Activated CD4-positive, alpha-beta memory T cell treated with anti-CD3 and anti-CD28 coated beads for 36 hours (primary cell): ENCODE measurements at places on chromosomes 1 and 21. TPM values are rescaled to one million over a fixed set of nuclear protein-coding genes. Genes with fewer than 3 reads are reported as not detected.

ANGPTL3 gene
- not detected for total RNA-seq

RAVER2 gene
- total RNA-seq = 2.9 TPM

SH3BGR gene
- 1.7 TPM for total RNA-seq

NR5A2 gene
- not detected for total RNA-seq

ADCY10 gene
- not detected for total RNA-seq

CACHD1 gene
- 0.33 TPM for total RNA-seq

KCNC4 gene
- total RNA-seq = 15.1 TPM

RABGGTB gene
- total RNA-seq = 170 TPM

GJB3 gene
- not detected for total RNA-seq

PODN gene
- not detected for total RNA-seq

GRCh38 chr1:41466146-41466545 lies 18.3 kb downstream of the EDN2 start:
- H3K27me3 ChIP-seq = peaks cover 2% of the 10 kb centered on the region
- no peak for DNase-seq
- no peak overlapping the region for H3K4me3 ChIP-seq
- H3K27ac ChIP-seq = no peak overlapping the region
- H3K36me3 ChIP-seq = no peaks in the 10 kb centered on the region
- H3K4me1 ChIP-seq = no peaks in the 10 kb centered on the region

GRCh38 chr1:159211331-159212136 lies 6.9 kb downstream of the ACKR1 start:
- DNase-seq = peak; percentile 70
- H3K4me3 ChIP-seq = no peak overlapping the region
- no peaks in the 10 kb centered on the region for H3K36me3 ChIP-seq
- peaks cover 46% of the 10 kb centered on the region for H3K27me3 ChIP-seq

DNA sequence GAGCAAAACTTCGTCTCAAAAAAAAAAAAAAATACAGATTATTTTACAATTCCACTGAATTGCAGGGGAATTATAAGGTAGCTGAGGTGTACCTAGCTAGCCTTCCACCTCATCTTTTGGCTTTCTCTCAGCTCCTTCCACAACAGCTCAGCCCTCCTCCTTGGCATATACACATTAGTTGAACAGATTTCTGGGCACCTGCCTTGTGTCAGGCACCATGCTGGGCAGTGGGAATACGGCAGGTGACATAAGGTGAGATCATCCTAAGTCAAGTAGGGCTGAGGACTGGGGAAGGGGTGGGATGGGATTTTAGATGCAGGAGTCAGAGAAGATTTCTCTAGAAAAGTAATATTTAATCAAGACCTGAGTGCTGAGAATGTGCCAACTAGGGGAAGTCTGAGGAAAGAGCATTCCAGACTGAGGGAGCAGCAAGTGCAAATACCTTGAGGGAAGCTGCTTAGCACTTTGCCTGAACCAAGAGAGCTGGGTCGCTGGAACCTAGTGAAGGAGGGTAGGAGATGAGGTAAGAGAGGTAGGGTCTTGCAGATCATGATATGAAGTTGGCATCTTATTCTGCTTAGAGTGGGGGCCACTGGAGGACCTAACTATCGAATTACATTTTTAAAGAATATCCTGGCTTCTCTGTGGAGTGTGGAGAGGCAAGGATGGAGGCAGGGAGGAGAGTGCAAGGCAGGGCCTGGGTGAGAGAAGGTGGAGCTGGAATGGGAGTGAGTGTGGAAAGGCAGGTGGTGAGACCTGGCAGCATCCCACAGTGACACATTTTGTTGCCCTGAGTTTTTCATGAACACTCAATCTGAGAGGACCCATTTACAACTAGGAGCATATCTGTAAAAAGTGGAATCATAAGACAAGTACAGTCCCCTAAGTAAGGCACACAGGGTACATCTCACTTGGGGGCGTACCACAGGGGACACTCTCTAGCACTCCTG lies 28.2 kb downstream of the LAMC2 start:
- no peak overlapping the region for H3K27ac ChIP-seq
- no peaks in the 10 kb centered on the region for H3K36me3 ChIP-seq
- H3K27me3 ChIP-seq = peaks cover 10% of the 10 kb centered on the region
- DNase-seq = no peak
- H3K4me1 ChIP-seq = peaks cover 9% of the 10 kb centered on the region

DNA sequence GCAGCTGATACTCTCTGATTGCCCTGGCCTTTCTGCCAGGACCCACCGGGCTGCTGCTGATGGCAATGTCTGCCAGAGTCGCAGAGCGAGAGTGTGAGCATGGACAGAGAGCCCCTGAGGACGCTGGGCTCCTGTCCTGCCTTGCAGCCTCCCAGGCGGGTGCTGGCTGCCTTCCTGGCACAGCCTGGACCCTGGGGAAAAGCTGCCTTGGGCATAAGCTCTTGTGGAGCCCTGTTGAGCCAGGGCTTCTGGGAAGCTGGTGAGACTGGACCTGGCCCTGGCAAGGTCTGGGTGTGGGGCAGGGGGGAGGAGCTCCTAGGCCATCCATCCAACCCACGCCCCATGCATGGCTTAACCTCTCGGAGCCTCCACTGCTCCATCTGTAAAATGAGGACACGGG lies 105.8 kb upstream of the WNT4 start:
- H3K4me3 ChIP-seq = no peak overlapping the region
- H3K27me3 ChIP-seq = peaks cover 16% of the 10 kb centered on the region
- H3K4me1 ChIP-seq = no peaks in the 10 kb centered on the region
- no peak for DNase-seq

- no peaks in the 10 kb centered on the region for H3K36me3 ChIP-seq
- no peak within 1 kb of the TSS for H3K27ac ChIP-seq
- H3K4me1 ChIP-seq = no peaks in the 10 kb centered on the region
- DNase-seq = no peak
- H3K4me3 ChIP-seq = no peak within 1 kb of the TSS
- H3K27me3 ChIP-seq = no peaks in the 10 kb centered on the region
Measured at GRCh38 chr1:176462674-176463378, at the start of gene PAPPA2. PAPPA2 (plus strand) TSS chr1:176463175; CDS start chr1:176556323, 93,148 bp downstream.

- no peak overlapping the region for H3K27ac ChIP-seq
- H3K4me1 ChIP-seq = no peaks in the 10 kb centered on the region
- no peaks in the 10 kb centered on the region for H3K27me3 ChIP-seq
Measured at GRCh38 chr1:213303286-213303685, 252.2 kb downstream of the RPS6KC1 start.

- H3K27me3 ChIP-seq = no peaks in the 10 kb centered on the region
- DNase-seq = no peak
- H3K27ac ChIP-seq = no peak overlapping the region
- no peak overlapping the region for H3K4me3 ChIP-seq
- H3K4me1 ChIP-seq = no peaks in the 10 kb centered on the region
- H3K36me3 ChIP-seq = no peaks in the 10 kb centered on the region
Measured at GRCh38 chr1:196425513-196425912, 182.7 kb downstream of the KCNT2 start.

DNA sequence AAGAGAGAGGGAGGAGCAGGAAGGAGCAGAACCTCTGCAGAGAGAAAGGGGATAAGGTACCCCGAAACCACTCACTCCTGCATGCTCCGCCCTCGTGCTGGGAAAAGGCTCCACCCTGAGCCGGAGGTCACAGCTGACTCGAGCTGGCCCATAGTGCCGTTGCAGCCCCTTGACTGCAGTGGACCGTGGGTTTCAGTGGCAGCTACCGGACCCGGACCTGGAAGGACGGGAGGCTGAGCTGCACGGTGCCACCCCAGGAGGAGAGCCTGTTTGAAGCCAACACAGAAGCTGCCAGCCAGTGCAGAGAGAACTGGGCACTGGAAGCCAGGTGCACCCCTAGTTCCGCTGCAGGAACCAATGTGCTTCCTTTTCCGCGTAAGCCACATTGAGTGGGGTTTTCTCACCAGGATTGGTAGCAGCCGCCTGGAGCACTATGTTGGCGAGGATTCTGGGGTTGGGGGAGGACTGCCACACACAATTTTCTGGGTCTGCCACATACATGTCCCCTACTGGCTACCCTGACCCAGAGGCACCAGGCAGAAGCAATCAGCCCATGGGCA lies 83.3 kb downstream of the FBXO2 start:
- H3K27me3 ChIP-seq = peaks cover 9% of the 10 kb centered on the region
- H3K27ac ChIP-seq = no peak overlapping the region
- H3K4me1 ChIP-seq = no peaks in the 10 kb centered on the region
- DNase-seq = no peak
- H3K4me3 ChIP-seq = no peak overlapping the region

- no peak overlapping the region for H3K27ac ChIP-seq
- H3K36me3 ChIP-seq = no peaks in the 10 kb centered on the region
- DNase-seq = peak; percentile 68
- H3K4me1 ChIP-seq = peaks cover 19% of the 10 kb centered on the region
- H3K27me3 ChIP-seq = no peaks in the 10 kb centered on the region
Measured at GRCh38 chr1:151539321-151540020, 638 bp upstream of the TUFT1 start.

DNA sequence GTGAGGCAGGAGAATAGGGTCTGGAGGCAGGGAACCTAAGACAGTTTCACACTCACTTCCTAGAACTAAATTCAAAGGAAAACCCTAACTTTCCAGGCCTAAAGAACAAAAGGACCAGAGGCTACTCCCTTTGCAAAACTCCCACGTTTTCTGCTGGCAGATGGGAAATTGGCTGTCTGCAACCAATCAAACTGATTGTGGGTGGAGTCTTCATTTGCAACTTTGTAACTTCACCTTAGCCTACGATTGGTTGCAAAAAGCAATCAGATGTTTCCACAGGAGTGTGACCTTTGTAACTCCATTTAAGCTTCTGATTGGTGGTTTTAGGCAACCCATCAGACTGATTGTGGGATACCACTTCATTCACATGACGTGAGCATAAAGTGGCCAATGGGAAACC lies 19.7 kb upstream of the GNG4 start:
- no peaks in the 10 kb centered on the region for H3K4me1 ChIP-seq
- H3K27me3 ChIP-seq = no peaks in the 10 kb centered on the region
- H3K36me3 ChIP-seq = peaks cover 61% of the 10 kb centered on the region
- DNase-seq = no peak

- H3K36me3 ChIP-seq = no peaks in the 10 kb centered on the region
- H3K27ac ChIP-seq = no peak overlapping the region
- no peaks in the 10 kb centered on the region for H3K27me3 ChIP-seq
- no peaks in the 10 kb centered on the region for H3K4me1 ChIP-seq
- no peak overlapping the region for H3K4me3 ChIP-seq
- DNase-seq = no peak
Measured at GRCh38 chr1:79716447-79716846, 709.9 kb upstream of the ADGRL4 start.

GRCh38 chr1:185412385-185413087 lies 95.5 kb upstream of the IVNS1ABP start:
- H3K27me3 ChIP-seq = no peaks in the 10 kb centered on the region
- no peak overlapping the region for H3K27ac ChIP-seq
- no peak overlapping the region for H3K4me3 ChIP-seq
- H3K36me3 ChIP-seq = no peaks in the 10 kb centered on the region
- no peak for DNase-seq

DNA sequence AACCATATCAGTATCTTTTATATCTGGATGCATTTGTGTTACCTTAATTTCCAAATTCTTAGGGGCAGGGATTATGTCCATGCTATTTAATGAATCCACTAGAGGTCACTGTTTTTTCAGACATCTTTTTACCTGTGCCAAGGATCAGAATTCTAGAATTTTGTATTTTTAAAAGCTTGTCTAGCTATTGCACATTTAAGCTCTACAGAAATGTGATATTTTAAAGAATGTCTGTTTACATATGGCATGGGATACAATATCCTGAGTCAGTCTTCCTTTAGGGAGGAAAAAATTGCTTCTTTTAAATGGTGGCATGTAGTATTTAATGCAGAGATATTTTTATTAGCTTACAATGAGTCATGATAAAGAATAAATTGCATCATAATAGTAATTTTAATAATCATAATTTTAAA lies 11.3 kb downstream of the RPAP2 start:
- H3K36me3 ChIP-seq = peaks cover 30% of the 10 kb centered on the region
- H3K4me1 ChIP-seq = peaks cover 39% of the 10 kb centered on the region
- no peaks in the 10 kb centered on the region for H3K27me3 ChIP-seq
- no peak overlapping the region for H3K4me3 ChIP-seq
- no peak overlapping the region for H3K27ac ChIP-seq
- DNase-seq = no peak

GRCh38 chr1:18144062-18144461 lies 36.5 kb downstream of the IGSF21 start:
- H3K4me1 ChIP-seq = no peaks in the 10 kb centered on the region
- no peak for DNase-seq
- H3K27ac ChIP-seq = no peak overlapping the region
- H3K27me3 ChIP-seq = peaks cover 4% of the 10 kb centered on the region
- H3K4me3 ChIP-seq = no peak overlapping the region

GRCh38 chr1:203045821-203046594 lies 19.7 kb downstream of the PPFIA4 start:
- H3K4me3 ChIP-seq = no peak overlapping the region
- no peak for DNase-seq
- no peak overlapping the region for H3K27ac ChIP-seq
- no peaks in the 10 kb centered on the region for H3K4me1 ChIP-seq
- peaks cover 3% of the 10 kb centered on the region for H3K27me3 ChIP-seq

DNA sequence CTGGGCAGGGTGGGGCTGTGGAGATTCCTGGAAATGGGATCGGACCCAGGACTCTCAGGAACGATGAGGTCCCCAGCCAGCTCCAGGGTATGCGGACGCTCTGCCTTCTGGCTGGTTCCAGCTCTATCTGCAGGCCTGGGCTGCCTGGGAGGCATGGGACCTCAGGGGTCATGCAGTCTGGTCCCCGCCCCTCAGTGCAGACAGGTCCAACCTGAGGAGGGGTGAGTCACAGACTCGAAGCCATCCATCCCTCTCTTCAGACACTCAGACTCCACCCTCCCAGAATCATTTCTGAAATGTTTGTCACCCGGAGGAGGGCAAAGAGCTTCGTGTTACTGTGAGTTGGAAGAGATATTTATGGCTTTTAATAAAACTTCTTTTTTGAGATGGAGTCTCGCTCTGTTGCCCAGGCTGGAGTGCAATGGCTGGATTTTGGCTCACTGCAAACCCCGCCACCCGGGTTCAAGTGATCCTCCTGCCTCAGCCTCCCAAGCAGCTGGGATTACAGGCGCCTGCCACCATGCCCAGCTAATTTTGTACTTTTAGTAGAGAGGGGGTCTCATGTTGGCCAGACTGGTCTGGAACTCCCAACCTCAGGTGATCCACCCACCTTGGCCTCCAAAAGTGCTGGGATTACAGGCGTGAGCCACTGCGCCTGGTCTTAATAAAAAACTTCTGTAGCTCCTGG lies 5.9 kb upstream of the MYOM3 start:
- H3K4me1 ChIP-seq = no peaks in the 10 kb centered on the region
- DNase-seq = no peak
- no peak overlapping the region for H3K4me3 ChIP-seq
- H3K27me3 ChIP-seq = peaks cover 42% of the 10 kb centered on the region
- no peaks in the 10 kb centered on the region for H3K36me3 ChIP-seq
- no peak overlapping the region for H3K27ac ChIP-seq

- peaks cover 21% of the 10 kb centered on the region for H3K4me1 ChIP-seq
- DNase-seq = no peak
- no peak overlapping the region for H3K27ac ChIP-seq
- H3K4me3 ChIP-seq = no peak overlapping the region
Measured at GRCh38 chr1:154992721-154993571, 440 bp upstream of the LENEP start.

GRCh38 chr1:231931846-231932454 lies 305.4 kb downstream of the DISC1 start:
- H3K27me3 ChIP-seq = no peaks in the 10 kb centered on the region
- peaks cover 10% of the 10 kb centered on the region for H3K4me1 ChIP-seq
- peak; percentile 60 for DNase-seq
- H3K36me3 ChIP-seq = no peaks in the 10 kb centered on the region

- H3K4me3 ChIP-seq = peak overlapping the region; percentile 82
- peaks cover 26% of the 10 kb centered on the region for H3K4me1 ChIP-seq
- no peak for DNase-seq
- peaks cover 2% of the 10 kb centered on the region for H3K27me3 ChIP-seq
- peaks cover 10% of the 10 kb centered on the region for H3K36me3 ChIP-seq
- H3K27ac ChIP-seq = no peak overlapping the region
Measured at GRCh38 chr1:46199233-46199749, 1.1 kb upstream of the POMGNT1 start.
